Epithelial cell of alveolus of lung (primary cell): ENCODE measurements at places on chromosomes 16 and 17. TPM values are rescaled to one million over a fixed set of nuclear protein-coding genes. Genes with fewer than 3 reads are reported as not detected.

The CIAPIN1 gene
- total RNA-seq: 43.2 and 43.6 TPM in 2 replicates

The HAP1 gene
- total RNA-seq: under 0.01 and 0.40 TPM in 2 replicates

The TPPP3 gene
- total RNA-seq: 0.91 and 4.2 TPM in 2 replicates

The EVI2B gene
- 0.16 and 0.52 TPM in 2 replicates for total RNA-seq

The ZNF597 gene
- 1.5 and 1.9 TPM in 2 replicates for total RNA-seq

The GPR139 gene
- not detected in 2 replicates for total RNA-seq

The SEC14L5 gene
- not detected in 2 replicates for total RNA-seq

The NPIPB6 gene
- not detected in 2 replicates for total RNA-seq
